Osteocyte (in vitro differentiated cells): ENCODE measurements at places on chromosomes 16 and 17.

GRCh38 chr17:8894202-8894671 is 26.8 kb upstream of the PIK3R6 start:
- no peak for DNase-seq

DNA sequence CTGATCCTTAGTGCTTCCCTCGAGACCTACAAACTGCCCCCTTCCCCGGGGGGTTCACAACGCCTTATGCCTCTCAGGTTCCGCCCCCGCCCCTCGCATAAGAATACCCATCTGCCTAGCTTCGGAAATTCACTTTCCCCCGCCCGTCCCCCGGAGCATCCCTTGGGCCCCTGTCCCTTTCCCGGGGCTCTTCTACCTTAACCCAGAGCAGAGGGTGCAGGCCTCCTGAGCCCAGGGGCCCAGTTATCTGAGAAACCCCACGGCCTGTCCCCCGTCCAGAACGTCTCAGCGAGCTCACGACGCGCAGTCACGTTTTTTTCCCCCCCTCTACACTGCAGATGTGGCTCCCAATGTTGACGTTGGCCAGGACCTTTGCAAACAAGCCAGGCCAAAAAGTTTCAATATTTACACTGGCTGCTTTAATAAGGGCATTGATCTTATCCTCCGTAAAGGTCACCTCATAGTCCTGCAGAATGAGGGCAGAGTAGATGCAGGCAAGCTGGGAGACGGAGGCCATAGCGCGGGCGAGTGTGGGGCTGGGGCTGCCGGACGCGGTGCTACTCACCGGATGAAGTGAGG is 1.4 kb upstream of the NBR1 start:
- peak; percentile 77 for DNase-seq

GRCh38 chr16:57133886-57134285 is 41.5 kb downstream of the CPNE2 start:
- no peak for DNase-seq

DNA sequence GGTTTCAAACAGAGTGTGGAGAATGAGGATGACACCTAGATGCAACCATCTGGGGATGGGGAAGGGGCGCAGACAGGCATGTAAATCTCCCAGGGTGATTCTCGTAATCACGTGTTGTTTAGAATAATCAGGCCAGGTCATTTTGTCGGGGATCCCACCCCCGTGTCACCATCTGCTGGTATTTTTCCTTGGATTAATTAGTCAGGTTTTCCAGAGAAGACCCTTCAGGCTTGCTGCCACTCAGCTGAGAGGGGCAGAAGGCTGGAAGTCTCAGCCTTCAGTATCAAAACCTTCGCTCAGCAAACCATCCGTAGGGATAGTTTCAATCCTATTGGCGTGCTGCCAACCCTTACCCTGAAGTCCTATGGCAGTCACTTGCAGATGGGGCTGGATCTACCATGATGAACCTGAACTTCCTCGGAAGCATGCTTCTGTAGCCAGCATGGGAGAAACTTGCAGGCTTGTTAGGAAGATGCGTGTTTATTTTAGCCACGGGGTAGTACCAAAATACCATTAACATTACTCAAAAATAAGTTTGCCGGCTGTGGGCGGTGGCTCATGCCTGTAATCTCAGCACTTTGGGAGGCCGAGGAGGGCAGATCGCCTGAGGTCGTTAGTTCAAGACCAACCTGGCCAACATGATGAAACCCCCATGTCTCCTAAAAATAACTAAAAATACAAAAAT is 7.5 kb upstream of the ADCY9 start:
- DNase-seq = no peak

- no peak for DNase-seq
These were observed 6.7 kb downstream of the SNN start for GRCh38 chr16:11674818-11675560.

DNA sequence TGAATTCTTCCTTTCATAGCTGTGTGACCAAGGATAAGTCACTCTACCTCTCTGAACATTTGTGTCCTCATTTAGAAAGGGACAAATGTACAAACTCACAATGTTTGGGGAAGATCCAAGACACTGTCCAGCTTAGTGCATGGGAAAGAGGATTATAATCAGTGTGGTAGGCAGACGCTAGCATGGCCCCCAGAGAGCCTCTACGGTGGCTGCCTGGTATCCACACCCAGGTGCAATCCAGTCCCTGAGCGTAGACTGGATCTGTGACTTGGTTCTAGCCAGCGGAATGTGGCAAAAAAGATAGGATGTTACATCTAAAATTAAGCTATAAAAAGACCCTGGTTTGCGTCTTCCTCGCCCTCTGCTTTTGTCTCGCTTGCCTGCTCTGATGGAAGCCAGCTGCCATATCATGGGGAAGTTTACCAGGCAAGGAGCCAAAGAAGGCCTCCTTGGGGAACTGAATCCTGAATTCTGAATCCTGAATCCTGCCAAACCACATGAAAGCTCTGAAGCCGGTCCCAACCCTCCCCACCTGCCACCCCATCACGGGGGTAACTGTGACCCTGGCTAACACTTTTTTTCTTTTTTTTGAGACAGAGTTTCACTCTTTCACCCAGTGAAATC is 51.7 kb downstream of the PLXDC1 start:
- DNase-seq = no peak

DNA sequence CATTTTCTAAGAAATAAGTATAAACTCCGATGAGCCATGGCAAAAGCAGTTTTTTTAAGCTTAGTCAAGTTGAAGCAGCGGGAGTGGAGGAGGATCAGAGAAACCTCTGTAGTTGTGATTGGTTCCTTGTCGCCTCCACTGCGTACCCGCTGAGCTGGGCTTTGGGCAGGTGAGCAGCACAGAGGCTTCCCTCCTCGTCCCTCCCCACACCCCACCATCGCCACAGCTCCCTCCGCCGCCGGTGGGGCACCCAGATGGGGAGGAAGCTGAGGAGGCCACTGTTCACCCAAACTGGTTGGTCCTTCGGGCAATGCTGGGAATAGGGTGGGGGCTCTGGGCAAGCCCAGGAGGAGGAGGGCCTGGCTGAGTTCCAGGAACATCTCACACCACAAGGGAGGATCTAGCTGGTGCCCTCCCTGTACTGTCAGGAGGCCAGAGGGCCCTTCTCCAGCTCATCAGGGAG is 5.2 kb upstream of the MRPL38 start:
- no peak for DNase-seq

DNA sequence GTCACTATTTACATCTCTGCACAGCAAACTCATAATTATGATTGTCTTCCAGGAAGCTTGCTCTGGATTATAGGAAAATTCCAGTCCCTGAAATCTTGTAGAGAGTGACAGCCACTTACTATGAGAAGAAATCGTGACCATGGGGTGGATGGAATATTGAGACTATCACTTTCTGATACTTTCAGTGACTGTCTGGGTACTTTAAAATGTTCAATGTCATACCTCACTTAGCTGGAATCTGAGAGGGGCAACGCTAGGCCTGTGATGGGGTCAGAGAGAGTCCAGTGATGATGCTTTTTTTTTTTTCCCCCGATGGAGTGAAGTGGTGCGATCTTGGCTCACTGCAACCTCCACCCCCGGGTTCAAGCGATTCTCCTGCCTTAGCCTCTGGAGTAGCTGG is 32.2 kb upstream of the RGS9 start:
- no peak for DNase-seq

- no peak for DNase-seq
These were observed 61.9 kb upstream of the FOXF1 start for GRCh38 chr16:86448306-86448890.

DNA sequence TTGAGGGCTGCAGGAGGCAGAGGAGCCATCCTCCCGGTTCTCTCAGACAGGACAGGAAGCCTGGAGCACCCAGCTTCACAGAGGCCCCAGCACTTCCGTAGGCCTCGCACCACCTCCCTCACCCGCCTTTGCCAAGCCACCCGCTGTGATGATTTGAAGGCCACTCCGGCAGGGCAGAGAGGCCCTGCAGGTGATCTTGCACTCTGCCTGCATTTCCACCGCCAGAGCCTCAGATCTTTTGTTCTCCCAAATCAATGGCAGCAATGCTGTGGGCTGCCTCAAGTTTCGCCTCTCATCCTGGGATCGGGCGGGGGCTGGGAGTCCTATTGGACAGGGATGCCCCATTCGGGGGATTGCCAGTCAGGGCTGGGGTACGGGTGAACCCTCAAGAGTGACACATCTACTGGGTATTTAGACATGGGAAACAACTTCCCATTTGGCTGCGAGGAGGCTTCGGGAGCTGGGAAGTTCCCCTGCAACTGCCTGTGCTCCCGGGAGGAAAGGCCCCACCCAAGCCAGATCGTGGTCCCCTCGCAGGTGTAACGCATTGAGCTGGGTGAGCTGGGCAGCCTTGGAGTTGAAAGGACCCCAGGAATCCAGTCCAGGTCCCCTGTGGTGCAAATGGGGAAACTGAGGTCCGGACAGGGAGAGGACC is 34.8 kb upstream of the PEMT start:
- DNase-seq = no peak

DNA sequence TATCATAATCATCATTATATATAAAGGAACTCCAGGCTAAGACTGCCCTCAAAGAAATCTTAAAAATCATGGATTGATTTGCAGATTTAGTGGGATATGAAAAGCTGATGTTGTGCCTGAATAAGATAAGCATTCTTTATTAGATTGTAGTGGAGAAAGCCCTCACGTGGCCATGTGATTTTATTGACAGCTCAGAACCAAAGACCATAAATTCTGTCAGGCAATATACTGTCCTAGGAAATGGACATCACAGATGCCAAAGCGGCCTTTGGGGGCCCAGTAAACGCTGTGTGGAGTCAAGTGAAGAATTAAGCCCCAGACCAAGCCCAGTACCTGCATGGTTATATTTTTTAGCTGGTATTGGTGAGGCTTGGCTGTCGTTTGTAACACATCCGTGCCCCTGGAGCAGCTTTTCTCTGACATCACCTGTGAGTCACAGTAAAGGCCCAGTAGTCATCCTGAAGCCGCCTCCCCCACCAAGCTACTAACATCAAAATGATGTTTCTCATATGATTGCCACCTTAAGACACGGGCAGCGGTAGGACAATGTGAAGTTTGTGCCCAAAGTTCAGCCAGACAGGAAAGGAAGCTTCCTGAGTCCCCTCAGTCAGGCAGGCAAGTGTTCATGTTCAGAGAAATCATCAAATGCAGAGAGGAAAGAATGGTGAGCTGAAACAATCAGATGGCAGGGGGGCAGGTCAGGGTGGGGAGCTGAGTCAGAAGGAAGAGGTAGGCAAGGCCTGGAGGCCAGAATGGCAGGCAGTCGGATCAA is 209.4 kb downstream of the IRX3 start:
- DNase-seq = no peak

GRCh38 chr17:72654706-72655105 is 437.8 kb downstream of the SLC39A11 start:
- DNase-seq = no peak

DNA sequence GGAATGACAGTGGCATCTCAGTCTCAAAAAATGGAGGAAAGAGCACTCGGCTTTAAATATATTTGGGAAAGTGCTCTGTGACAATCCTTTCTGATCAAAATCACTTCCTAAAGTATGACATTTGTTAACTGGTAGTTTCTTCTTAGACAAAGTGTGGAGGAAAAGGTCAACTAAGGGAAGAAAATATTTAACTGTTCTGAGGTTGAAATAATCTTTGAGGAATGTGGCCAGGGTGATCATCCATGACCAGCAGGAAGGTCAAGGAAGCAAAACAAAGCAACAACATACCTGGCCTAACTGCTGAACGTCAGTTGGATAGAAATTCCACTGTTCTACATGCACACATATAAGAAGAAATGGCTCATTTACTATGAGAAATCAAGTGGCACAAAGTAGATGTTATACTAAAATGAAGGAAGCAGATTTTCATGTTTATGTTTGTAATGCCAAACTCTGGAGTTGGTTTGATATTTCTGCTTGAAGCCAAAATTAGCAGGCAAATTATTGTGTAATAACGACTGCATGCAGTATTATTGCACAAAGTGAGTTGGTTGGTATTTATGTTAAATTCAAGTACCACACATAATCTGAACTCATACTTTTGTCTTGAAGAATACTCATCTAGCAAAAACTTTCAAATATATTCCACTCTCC is 87.3 kb upstream of the CORO6 start:
- DNase-seq = no peak

- DNase-seq = no peak
These were observed 2.7 kb downstream of the MNT start for GRCh38 chr17:2398182-2398581.

DNA sequence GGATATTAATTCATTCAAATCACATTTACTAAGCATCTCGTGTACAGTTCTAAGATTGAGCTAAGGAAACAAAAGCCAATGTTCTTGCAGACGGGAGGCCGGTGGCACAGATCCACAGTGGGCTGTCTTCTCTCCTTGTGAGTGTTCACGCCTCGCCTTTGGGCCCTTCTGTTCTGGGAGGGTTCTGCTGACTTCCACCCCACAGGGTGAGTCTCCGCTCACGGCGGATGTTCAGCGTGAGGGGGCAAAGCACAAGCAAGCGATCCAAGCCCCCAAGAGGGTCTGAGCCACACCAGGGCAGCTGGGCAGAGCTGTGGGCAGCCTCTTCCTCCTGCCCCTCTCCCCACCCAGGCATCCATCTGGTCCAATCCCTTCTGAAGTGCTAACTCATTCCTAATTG is 84.3 kb upstream of the DOC2B start:
- peak; percentile 42 for DNase-seq

- DNase-seq = no peak
These were observed 23.6 kb downstream of the IRX5 start for GRCh38 chr16:54954220-54954619.

- no peak for DNase-seq
These were observed 160.6 kb downstream of the IRF8 start for GRCh38 chr16:86059253-86060171.

DNA sequence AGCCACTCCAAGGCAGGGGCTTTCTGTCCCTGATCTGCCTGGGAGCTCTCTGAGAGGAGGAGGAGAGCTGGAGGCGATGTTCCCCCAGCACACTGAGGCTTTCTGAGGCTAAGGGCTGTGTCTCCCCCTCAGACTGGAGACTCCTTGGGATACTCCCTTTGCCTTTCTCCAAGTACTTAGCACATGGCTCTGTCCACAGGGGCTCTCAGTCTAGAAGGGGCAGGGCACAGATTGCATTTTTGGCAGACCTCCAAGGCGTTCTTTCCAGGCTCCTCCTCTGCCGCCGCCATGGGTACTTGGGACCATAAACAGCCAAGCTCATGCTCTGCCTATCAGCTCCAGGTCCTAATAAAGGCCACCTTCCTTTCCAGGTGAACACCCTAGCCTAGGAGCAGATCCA is 1.8 kb upstream of the GIP start:
- DNase-seq = no peak

DNA sequence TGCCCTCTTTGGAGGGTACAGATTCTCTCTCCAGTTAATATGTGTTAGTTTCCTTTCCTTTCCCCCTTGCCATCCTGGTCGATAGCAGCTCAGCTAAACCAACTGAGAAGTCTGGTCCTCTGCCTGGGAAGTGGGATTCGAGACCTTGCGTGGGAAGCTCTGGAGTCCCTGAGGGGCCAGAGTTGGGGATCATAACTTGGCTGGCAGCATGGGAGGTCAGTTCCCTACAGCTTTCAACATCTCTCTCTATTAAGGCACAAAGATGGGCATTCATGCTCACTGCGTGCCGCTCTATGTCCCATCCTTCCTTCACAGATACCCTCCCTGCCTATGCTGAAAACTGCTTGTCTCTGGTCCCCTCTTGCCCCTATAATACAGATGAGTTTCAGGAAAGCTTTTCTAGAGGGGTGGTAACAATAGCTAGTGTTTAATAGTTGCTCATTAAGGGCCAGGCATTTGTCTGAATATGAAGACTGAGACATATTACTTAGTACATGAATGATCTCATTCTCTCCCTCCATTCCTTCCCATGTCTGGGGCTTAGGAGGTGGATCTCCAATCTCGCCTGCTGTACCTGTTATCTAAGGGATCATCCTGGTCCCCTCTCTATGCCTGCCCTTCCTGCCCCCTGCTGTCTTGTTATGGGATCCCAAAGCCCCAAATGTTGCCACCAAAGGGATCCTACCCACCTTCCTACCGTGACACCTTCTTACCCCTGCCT is 10.8 kb downstream of the THRA start:
- DNase-seq = no peak
